ENCODE measurements at places on chromosomes 5 and 9.

DNA sequence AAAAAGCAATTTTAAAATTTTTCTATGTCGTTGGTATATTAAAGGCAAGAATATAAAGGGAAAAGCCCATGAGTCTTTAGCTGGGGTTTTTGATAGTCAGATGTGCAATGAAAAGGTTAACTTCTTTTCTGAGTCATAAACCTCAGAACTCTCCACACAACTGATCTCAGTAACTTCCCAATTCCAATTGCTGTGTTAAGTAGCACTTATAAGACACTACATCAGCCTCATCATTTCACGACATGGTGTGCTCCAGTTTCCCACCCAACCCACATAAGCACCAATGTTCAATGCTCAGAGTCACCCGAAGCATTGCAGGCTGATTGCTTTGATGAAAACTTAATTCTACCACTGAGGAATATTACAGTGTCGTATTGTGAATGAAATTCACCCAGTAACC is 155.8 kb downstream of the TSSK1B start:
- no peak for DNase-seq

GRCh38 chr5:131635684-131636572 is 899 bp upstream of the RAPGEF6 start:
- DNase-seq, result no peak

DNA sequence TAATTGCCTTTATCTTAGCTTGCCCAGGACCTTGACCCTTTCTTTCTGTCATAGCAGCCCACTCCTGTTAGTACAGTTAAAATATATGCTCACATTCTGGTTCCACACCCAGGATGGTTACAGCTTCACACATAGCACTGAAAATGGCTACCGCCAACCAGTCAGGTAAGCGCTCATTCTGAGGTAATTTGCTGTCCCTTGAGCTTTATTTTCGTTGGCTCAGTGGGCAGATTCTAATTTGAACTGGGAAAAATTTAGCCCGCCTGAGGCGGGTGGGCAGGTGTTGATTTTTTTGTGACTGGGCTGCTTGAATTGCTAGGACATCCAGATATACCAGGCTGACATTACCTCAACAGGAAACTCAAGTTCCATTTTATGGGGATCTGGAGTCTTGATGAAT is 137.5 kb downstream of the KCTD16 start:
- DNase-seq, result no peak

- no peak for DNase-seq
Measured at GRCh38 chr9:6909181-6909580, 151.4 kb downstream of the KDM4C start.

DNA sequence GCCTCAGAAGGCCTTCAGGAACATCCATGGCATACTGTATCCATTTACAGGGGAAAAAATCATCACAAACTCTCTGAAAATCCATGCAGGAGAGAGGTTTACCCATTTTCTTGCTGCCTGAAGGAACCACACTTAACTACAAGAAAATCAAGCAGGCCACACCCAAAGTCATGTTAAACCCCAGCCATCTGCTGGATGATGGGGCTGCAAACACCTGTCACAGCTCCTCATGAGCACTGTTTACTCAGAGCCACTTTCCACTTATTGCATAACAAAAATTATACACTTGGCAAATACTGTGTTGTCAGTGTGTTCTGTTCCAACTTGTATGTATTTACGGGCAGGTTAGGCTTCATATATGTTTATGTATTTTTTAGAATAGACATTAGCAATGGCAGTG is 35.8 kb downstream of the PPIC start:
- no peak for DNase-seq

GRCh38 chr9:4098031-4098430 is 201.8 kb downstream of the GLIS3 start:
- DNase-seq, result no peak

DNA sequence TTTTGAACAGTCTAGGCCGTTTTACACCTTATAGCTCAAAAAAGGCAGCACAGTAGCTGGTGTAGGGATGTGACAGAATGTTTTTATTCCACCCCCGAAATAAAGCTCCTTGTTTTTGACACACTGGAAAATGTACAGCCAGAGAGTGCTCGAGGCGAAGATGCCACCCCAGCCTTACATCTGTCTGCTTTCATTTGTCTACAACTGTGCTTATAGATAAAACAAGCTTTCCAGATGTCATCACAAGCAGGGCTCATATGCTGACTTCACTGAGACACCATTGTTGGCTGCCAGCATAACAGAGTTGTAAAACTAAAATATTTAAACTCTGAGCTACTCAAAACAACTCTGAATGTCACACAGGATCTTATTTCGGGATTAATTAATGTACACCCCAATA is 386.3 kb downstream of the BNC2 start:
- DNase-seq, result no peak

DNA sequence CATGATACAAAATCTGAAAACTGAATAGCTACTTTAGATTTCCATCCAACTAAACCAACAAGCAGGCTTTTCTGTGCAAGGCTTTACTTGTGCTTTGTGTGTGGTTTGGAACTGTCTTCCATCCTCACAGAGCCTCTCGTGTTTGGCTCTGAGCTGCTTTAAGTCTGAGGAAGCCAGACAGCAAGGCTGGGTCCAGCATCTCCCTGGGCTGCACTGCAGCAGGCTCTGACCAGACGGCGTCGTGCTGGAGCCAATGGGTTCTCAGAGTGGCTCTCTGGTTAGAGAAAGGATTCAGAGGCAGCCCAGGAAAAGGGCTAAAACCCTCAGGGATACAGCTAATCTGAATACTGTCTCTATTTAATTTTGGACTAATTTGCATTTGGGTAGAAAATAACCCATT is 207.9 kb upstream of the EFNA5 start:
- no peak for DNase-seq

DNA sequence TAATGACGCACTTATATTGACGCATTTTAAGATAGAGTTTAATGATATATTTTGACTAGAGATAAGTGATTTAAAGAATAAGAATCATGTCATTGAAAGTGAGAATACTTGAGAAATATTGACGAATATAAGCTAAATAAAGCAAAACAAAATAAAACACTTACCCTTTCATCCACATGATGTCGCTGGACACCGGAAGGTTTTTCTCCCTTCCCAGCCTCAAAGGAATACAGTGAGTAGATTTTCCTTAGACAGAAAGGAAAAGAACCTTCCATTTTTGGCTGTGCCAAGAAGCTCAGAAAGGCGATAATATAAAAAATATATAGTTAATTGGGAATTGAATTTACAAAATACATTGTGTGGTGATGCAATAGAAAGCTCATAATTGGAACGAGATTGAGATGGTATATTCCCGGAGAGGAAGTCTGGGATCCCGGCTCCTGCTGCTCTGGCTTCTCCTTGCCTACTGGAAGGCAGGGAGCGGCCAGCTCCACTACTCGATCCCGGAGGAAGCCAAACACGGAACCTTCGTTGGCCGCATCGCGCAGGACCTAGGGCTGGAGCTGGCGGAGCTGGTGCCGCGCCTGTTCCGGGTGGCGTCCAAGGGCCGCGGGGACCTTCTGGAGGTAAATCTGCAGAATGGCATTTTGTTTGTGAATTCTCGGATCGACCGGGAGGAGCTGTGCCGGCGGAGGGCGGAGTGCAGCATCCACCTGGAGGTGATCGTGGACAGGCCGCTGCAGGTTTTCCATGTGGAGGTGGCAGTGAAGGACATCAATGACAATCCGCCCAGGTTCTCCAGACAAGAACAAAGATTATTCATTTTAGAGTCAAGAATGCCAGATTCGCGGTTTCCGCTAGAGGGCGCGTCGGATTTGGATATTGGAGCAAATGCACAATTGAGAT is at the start of gene PCDHA5:
PCDHA5 (plus strand) TSS at position 239 of the 906 bp plus-strand sequence.
- peak; percentile 8 for DNase-seq

GRCh38 chr5:149824120-149824519 is 94.0 kb downstream of the PPARGC1B start:
- DNase-seq, result no peak

DNA sequence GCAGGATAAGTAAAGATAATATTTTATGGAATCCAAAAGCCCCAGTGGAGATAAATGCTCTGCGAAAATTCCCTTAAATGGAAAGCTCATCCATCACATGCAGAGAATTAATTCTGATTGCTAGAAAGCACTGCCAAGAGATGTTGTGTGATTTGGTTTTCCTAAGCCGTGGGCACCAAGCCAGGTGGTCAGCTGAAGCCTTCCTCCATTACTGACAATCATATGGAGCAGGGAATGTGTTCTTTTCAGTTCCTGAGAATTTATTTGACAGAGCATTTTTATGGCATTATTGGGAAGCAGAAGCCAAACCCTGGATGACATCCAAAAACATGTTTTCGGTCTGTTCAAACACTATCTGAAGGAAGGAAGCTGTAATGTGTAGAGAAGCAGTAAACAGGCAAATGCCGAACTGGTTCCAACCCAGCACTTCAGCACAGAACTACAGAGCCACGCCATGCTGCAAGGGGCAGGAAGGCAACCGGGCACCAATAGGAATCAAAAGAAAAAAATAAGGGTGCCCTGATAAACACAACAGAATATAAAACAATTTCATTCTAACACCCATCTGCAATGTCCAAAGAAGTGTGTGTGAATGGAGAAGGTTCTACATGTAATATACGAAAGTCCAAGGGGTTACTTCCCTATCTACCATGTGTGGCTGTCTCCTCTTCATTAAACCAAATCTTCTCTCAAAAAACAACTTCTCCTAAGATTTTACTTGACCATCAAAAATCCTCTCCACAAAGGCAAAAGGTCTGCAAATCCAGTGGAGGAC is 12.3 kb downstream of the ARSB start:
- DNase-seq, result no peak

GRCh38 chr5:8756498-8757084 is 789.3 kb downstream of the SEMA5A start:
- DNase-seq, result no peak

DNA sequence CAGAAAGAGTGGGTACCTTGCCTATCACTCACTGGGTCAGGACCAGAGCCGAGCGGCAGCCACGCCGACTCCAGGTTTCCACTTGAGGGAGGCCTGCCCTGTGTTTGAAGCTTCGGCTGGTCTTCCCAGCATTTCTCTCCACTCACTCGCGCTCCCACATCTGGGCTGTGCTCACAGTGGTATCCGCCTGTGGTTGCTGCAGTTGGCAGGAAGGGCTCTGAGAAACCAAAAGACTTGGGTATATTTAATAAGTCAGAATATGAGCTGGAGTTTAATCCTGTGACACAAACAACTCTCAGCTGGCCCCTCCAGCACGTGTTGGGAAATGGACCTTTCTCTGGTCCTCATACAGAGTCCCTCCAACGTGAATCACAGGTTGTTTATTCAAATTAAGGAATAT is 70.9 kb downstream of the SPRY4 start:
- DNase-seq, result no peak

GRCh38 chr5:153456993-153457392 is 33.5 kb upstream of the GRIA1 start:
- DNase-seq, result no peak

GRCh38 chr5:130135506-130135905 is 231.2 kb downstream of the CHSY3 start:
- no peak for DNase-seq

GRCh38 chr5:71697967-71698366 is 21.1 kb upstream of the CARTPT start:
- DNase-seq, result no peak

GRCh38 chr5:142221091-142221860 is 103.5 kb downstream of the SPRY4 start:
- no peak for DNase-seq

DNA sequence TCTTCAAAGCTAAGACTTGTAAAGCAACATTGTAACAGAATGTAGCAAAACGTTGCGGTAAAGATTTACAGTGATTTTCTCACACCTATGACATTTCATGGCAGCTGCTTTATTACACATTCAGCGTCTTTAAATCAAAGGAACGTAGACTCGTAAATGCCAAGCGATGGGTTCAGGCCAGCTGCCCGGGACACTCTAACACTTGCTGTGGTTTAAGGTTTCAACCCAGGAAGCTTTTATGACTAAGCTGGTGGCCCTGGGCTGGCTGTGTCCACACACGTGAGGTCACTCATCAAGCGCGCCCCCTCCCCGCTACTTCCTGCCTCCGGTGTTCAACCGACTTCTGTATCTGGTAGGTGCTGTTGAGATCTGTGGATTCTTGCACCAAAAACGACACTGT is 2.5 kb downstream of the SLC6A18 start:
- DNase-seq, result no peak

GRCh38 chr5:40071870-40072269 is 607.8 kb upstream of the PTGER4 start:
- no peak for DNase-seq

- no peak for DNase-seq
Measured at GRCh38 chr9:114925672-114926071, 4.7 kb downstream of the TNFSF8 start.

DNA sequence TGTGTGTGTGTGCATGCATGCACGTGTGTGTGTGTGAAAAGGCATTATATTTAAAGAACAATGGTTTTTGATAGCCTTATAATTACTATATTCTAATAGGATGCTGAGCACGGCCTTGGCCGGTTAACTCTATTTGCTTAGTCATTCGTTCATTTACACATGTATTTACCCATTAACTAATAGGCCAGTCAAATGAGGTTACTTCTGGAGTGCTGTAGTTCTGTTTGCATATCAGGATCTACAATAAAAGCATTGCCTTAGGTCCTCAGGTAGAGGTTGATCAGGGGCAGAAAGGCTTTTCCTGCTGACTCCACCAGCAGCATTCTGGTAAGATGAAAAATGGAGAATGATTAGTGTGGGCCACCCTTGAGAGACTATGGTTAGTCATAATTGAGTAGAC is 219.0 kb downstream of the COMMD10 start:
- DNase-seq, result no peak

DNA sequence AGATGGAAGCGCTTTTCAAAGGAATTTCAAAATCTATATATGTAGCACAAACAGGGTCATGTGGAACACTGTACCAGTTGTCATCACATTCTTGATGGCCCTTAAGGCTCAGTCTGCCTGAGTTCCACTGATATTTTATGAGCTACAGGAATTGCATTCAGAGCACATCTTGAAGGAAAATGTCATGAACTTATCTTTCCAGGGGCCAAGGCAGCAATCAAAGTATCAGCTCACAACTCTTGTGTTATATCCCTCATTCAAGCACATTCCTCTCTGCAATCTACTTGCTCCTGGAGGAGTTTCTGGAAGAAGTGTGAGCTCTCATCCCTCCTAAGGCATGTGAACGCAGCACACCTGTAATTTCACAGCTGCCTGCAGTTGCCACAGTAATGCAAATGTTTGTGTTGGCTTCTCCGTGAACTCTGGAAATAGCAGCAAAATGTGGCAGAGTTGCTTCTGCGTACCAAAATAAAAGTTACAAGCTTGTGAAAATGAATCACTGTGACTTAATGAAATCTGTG is 89.7 kb upstream of the EQTN start:
- no peak for DNase-seq

GRCh38 chr5:136491806-136492205 is 126.5 kb upstream of the TRPC7 start:
- DNase-seq, result no peak

DNA sequence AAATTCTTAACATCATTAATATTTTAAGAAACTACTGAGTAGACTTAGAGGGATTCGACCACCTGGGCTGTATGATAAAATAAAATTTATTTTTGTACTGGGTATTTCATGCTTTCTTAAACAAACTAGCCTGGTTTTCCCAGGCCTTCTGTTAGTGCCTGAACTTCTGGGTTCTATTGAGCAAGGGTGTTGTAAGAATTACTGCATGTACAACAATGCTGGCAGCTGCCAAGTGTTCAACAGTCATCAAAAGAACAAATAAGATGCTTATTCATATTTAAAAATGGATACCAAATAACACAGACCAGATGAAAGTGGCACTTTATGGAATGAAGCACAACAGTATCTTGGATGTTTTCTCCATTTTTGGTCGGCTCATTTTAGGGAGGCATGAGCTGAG is 123.2 kb upstream of the FBXL7 start:
- no peak for DNase-seq

- no peak for DNase-seq
Measured at GRCh38 chr9:89008055-89008743, 16.9 kb downstream of the S1PR3 start.

Data from T-helper 2 cell (primary cell).